Progenitor cell of endocrine pancreas (in vitro differentiated cells): ENCODE measurements at places on chromosomes 11 and 22.

DNA sequence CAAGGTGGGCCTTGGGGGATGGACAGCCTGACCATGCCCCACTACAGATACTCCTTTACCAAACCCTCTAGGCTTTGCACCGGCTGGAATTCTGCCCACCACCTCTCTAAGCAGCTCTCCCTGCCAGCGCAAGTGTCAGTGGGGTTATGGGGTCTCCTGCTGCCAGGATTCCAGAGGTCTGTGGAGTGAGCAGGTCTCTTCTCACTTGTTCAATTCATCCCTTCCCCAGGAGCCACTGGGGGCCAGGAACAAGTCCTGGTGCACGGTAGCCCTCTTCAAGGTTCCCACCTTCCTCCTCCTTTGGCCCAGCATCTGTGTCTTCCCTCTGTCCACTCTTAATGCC lies 30.5 kb downstream of the CCDC15 start:
- DNase-seq, result no peak

GRCh38 chr11:117960406-117960805 lies 25.8 kb upstream of the IL10RA start:
- DNase-seq, result no peak

GRCh38 chr11:103682318-103683184 lies 353.9 kb upstream of the DDI1 start:
- peak; percentile 49 for DNase-seq

- peak; percentile 48 for DNase-seq
These were observed 8.8 kb upstream of the PLA2G3 start for GRCh38 chr22:31148953-31149627.

DNA sequence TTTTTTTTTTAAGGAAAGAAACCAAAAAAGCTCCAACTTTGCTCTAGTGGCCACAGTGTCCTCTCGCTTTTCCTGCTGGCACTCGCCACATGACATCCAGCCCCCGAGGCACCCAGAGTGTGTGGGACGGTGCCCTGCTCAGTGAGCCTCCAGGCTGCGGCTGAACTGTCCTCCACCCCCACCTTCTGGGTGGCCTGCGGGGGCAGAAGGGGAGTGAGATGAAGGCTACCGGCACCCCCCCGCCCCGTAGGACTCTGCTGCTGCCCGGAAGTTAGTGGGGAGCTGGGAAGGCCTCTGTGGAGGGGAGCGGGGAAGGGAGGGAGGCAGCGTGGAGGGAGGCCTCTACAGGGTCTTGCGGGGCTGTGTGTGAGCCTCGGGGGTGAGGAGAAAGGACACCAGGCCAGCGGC lies 264.4 kb downstream of the CTTN start:
- DNase-seq, result no peak

DNA sequence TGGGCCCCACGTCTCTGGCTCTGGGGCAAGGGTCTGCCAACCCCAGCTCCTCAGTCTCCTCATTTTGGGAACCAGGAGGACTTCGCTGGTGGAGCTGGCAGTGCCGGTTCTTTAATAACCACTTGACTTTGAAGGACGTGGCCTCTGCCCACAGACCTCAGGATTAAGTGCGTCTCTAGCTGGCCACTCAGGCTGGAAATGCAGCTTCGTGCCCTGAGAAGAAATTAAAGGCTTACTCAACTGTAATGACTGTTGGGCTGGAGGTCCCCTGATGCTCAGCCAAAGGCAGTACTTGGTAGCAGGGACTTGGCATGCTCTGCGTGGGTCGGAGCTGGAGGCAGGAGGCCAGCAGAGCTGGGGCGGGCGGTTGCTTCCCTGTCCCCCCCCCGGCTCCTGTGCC lies 16.7 kb upstream of the PARVG start:
- no peak for DNase-seq

DNA sequence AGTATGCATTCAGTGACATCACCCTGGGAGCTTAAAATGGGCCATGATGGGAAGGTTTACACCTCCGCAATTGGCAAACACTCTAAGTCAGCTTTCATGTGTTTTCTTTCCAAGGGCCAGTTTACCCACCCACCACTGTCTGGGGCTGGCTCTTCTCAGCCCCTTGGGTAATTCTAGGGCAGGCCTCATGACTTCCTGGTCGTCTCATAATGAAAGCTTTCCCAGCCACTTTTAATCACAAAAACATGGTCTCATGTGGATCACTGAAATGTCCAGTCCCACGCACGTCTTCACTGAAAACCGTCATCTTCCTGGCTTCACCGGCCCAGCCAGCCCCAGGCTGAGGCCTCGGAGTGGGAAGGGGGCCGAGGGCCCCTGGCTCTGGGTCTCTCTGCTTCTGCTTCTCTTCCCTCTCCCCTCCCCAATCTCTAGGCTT lies 58.5 kb upstream of the ANO1 start:
- no peak for DNase-seq

- DNase-seq, result no peak
These were observed 9.7 kb downstream of the FXYD2 start for GRCh38 chr11:117814766-117815261.

DNA sequence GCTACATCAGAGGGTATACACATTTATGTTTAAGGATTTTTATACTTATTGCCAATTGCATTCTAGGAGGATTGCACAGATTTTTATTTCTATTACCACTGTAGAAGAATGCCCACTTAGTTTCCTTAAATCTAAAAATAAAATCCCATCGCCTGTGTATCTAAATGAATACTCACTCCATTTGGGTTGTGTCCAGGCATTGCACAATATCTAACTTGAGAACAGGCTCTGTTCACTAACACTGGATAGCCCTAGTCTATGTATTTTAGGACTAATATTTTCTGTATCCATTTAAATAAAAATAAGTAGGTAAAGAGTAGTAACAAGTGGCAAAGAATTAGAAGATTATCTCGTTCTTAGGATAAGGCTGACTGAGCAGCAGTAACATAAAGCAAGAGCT lies 4.1 kb downstream of the C11orf52 start:
- no peak for DNase-seq

GRCh38 chr11:66457826-66458225 lies 8.9 kb upstream of the PELI3 start:
- no peak for DNase-seq

GRCh38 chr11:122524898-122525297 lies 130.6 kb upstream of the UBASH3B start:
- no peak for DNase-seq

- no peak for DNase-seq
These were observed 255.9 kb downstream of the FAT3 start for GRCh38 chr11:92480499-92480898.

DNA sequence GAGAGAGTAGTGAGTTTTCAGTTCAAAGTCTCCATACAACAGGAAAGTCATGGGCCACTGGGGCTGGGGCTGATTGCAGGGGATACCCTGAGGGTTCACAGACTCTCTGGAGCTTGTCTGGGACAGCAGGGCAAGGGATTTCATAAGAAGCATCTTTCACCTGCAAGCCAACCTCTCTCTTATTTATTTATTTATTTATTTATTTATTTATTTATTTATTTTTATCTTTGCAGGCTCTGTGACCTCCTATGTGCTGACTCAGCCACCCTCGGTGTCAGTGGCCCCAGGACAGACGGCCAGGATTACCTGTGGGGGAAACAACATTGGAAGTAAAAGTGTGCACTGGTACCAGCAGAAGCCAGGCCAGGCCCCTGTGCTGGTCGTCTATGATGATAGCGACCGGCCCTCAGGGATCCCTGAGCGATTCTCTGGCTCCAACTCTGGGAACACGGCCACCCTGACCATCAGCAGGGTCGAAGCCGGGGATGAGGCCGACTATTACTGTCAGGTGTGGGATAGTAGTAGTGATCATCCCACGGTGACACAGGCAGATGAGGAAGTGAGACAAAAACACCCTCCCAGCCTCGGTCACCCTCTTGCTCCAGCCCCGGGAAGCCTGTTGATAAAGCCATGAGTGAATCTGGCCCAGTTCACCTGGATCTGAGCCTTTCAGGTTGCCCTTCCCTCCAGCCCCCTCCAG lies 68.4 kb downstream of the GGTLC2 start:
- DNase-seq, result no peak

- DNase-seq, result no peak
These were observed 21.2 kb downstream of the ARL14EP start for GRCh38 chr11:30344085-30344484.

- no peak for DNase-seq
These were observed 12.0 kb downstream of the PRSS23 start for GRCh38 chr11:86812322-86812670.

DNA sequence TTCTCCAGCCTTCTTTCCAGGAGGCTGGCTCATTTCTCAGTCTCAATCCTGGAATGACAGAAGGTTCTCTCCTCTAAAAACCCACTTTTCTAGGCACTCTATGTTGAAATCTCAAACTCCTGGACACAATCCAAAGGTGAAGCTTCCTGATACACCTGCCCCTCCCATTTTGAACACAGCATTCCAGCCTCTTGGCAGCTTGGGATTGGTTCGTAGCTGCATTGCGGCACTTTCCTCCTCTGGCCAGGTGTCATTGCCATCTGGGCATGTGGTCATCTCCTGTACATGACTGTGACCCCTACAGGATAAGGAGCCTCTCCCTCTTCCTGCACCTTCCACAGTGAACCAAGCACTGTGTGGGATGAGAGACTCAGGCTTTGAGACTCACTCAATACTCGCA lies 230.2 kb upstream of the B3GAT1 start:
- no peak for DNase-seq

DNA sequence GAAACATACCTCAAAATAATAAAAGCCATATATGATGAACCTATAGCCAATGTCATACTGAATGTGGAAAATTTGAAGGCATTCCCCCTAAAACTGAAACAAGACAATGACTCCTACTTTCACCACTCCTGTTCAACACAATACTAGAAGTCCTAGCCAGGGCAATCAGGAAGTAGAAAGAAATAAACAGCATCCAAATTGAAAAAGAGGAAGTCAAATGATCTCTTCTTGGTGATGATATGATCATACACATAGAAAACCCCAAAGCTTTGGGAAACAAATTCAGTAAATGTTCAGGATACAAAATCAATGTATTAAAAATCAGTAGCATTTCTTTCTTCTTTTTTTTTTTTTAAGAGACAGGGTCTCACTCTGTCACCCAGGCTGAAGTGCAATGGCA lies 109.9 kb downstream of the DLG2 start:
- no peak for DNase-seq

- no peak for DNase-seq
These were observed 76.5 kb downstream of the TMPRSS5 start for GRCh38 chr11:113629562-113629961.

DNA sequence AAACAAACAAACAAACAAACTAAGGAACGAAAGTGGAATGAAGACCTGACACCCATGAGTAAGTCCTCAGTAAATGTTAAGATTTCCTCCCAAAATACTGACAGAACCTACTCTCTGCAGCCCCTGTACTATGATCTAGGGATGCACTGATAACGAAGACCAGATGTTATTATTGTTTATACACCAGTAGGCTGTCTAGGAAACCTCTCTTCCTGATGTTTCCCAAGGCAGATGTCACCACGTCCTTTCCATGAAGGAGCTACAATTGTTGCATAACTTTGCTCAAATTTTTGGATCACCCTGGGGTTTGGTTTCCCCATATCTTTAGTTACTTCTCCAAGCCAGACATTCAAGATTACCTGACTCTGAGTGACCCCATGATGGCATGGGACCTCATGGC lies 340.7 kb downstream of the MIAT start:
- no peak for DNase-seq

- DNase-seq, result no peak
These were observed 4.4 kb upstream of the B3GNT6 start for GRCh38 chr11:77029829-77030228.

DNA sequence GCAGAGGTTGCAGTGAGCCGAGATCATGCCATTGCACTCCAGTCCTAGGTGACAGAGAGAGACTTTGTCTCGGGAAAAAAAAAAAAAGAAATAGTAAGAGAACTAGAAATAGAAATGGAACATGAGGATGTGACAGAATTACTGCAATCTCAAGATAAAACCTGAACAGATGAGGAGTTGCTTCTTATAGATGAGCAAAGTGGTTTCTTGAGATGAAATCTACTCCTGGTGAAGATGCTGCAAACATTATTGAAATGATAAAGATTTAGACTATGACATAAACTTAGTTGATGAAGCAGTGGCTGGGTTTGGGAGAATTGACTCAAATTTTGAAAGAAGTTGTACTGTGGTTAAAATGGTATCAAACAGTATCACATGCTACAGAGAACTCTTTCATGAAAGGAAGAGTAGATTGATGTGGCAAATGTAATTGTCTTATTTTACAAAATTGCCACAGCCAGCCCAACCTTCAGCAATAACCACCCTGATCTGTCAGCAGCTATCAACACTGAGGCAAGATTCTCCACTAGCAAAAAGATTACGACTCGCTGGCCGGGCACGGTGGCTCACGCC lies 13.7 kb downstream of the XNDC1N start:
- DNase-seq, result no peak

- no peak for DNase-seq
These were observed 536.5 kb downstream of the NTM start for GRCh38 chr11:131906963-131907362.

DNA sequence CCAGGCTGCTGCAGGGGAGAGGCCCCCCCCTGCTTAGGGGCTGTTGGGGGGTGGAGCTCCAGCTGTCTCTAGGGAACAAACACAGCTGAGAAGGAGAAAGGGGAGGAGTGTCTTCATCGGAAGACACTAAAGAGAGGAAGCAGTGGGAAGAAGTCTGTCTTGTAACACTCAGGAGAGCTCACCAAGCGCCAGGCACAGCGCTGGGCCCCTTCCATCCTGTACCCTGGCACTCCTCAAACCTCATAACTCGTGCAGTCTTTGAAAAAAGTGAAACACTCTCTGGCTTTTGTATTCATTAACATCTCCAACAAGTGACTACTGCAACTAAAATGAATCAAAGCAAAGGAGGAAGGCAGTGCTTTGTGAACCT lies 67.4 kb upstream of the PRDM11 start:
- no peak for DNase-seq

DNA sequence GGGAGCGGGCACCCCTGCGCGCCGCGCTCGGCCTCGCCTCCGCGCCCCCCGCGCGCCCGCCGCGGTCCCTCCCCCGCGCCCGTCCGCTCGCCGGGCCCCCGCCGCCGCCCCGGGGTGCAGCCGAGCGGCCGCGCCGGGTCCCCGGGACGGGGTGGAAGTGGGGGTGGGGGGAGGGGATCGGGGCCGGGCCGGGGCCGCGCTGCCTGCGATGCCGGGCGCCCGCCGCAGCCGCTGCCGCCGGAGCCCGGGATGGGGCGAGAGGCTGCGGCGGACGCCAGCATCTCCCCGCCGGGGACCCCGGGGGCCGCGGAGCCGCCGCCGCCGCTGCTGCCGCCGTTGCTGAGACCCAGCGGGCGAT lies 365 bp downstream of the MGAT3 start:
- no peak for DNase-seq

GRCh38 chr22:40210818-40211217 lies 33.1 kb downstream of the TNRC6B start:
- DNase-seq, result no peak

GRCh38 chr22:27776650-27776958 lies 25.0 kb downstream of the MN1 start:
- DNase-seq, result no peak

GRCh38 chr22:43235445-43236409 lies 48.8 kb upstream of the TTLL12 start:
- DNase-seq, result no peak

- DNase-seq, result no peak
These were observed 3.2 kb downstream of the CTSD start for GRCh38 chr11:1760351-1761109.

- DNase-seq, result no peak
These were observed 35.4 kb upstream of the TREH start for GRCh38 chr11:118714816-118715215.
